ENCODE measurements at places on chromosomes 4 and X. TPM values are rescaled to one million over a fixed set of nuclear protein-coding genes. Genes with fewer than 3 reads are reported as not detected.

DNA sequence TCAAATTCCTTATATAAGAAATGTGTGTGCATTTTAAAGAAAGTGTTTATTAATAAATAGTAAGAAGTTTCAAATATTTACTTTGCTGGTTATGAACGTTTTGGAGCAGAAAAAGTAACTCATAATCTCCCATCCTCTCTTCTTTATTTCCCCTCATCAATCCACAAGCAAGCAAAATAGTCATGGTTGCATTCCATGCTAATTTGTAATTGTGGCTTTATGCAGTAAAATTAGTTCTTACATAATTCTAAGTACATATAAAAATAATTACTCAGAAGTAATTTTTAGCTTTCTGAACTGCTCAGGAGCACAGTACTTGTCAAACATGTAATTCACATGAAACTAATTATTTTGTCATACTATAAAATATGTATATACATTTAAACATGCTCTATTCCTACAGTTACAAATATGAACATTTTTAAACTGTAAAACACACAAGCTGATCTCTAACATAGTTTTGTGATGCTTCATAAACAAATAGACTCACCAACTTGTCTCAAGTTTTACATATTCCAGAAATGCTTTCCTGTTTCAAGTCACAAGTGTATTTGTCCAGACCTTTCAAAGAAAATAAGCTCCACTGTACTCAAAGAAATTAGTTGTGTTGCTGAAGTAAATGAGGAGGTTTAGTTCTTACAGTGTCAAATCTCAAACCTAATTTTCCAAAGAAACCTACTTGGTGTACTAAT, 218.9 kb downstream of the PABPC4L start:
- no peak overlapping the region for H3K4me3 ChIP-seq
- H3K27me3 ChIP-seq, result no peaks in the 10 kb centered on the region
- H3K27ac ChIP-seq, result no peak overlapping the region

DNA sequence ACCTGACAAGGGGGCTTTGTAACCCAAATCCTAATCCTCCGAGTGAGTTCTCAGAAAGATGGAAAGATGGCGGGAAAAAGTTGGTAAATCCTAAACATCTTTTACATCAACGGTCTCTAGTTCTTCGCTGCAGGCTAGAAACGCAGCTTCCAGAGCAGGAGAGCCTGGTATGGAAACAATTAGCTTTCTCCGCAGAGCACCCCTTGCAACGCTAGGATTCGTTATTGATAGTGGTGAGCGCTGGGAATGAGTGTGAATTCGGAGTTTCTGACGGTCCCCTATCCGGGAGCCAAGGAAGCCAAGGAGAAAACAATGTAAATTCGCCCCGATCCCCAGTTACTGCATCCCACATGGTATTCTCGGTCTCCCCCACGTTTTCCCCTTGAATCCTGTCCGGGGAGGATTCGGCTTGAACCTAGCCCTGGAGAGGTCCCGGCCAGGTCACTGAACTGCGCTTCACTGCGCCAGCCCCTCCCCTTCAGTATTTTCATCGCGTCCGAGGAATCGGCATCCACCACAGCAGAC, 4.7 kb upstream of the NEUROG2 start:
- no peaks in the 10 kb centered on the region for H3K36me3 ChIP-seq
- H3K27me3 ChIP-seq, result peaks cover 99% of the 10 kb centered on the region
- H3K27ac ChIP-seq, result no peak overlapping the region
- peaks cover 21% of the 10 kb centered on the region for H3K4me1 ChIP-seq

DNA sequence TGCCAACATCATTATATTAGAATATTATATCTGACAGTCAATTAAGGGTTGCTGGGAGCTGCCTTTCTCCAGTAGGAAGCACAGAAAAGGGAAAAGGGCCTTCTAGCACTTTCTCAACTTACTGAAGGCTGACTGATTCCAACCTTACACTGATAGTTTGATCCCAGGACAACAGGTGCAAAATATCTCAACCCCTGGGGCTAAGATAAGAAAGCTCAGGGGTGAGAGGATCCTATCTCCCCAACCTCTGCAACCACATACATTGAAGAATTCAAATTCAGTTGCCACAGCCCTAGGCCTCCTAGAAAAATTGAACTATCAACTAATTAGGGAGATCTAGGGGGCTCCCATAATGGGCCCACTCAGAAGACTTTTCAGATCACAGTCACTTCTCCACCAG, 179.1 kb upstream of the GPRIN3 start:
- H3K4me3 ChIP-seq, result no peak overlapping the region
- peaks cover 5% of the 10 kb centered on the region for H3K4me1 ChIP-seq
- no peaks in the 10 kb centered on the region for H3K27me3 ChIP-seq
- H3K27ac ChIP-seq, result no peak overlapping the region

DNA sequence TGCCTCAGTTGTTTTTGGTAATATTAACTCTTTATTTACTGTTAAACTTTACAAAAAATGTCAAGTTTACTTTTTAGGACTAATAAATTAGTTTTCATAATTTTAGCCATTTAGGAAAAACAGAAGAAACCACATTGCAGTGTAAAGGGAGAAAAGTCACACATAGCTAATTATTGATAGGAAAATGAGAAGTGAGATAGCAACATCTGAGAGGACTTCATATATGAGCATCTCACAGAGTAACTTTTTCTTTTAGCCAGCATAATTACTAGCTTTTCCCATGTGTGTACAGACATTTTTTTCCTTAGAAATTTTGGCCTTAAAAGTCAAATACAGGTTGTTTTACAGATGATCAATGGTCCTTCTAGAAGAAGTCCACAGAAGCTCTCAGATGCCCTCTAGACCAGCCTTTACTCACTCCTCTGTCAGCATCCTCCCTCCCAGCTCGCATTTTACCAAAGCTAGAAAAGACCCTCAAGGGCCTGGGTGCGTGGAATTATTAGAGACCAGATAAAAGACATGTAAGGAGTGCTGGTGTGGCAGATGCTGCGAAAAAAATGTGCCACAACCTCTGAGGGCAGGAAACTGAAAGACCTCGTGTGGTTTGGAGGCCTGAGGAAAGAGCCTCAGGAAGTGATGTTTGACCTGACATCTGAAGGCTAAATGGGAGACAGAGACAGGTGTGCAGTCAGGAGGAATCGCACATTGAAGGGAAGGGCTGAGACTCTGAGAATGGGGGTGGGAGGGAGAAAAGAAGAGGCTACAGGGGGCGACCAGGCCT, 156.9 kb downstream of the CBR4 start:
- no peak for DNase-seq
- no peaks in the 10 kb centered on the region for H3K27me3 ChIP-seq
- H3K4me1 ChIP-seq, result peaks cover 53% of the 10 kb centered on the region
- peaks cover 33% of the 10 kb centered on the region for H3K36me3 ChIP-seq

GRCh38 chr4:168319486-168320019, 1.0 kb upstream of the DDX60 start:
- no peaks in the 10 kb centered on the region for H3K27me3 ChIP-seq
- H3K27ac ChIP-seq, result peak overlapping the region; percentile 94
- H3K36me3 ChIP-seq, result no peaks in the 10 kb centered on the region
- DNase-seq, result no peak
- peak overlapping the region; percentile 90 for H3K4me3 ChIP-seq

The DRD5 gene
- not detected for total RNA-seq

DNA sequence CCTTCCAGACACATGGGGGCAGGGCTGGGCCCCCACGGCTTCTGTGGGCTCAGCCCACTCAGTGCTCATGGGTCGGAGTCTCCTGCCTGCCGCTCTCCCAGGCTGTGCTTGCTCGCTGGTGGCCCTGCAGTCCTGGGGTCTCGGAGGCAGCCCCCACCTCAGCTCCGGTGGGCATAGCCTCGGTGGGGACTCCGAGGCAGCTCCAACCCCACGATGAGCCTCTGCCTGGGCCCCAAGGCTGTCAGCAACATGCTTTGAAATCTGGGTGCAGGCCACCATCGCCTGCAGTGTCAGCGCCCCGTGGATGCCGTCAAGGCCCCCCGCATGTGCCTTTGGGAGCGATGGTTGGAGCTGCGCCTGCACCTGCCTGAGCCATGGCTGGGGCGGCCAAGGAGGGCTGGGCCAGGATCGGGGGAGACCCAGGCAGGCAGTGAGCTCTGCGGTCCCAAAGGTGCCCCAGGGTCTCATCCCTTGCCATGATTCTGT, 30.2 kb upstream of the SPON2 start:
- no peak overlapping the region for H3K4me3 ChIP-seq
- no peak overlapping the region for H3K27ac ChIP-seq
- DNase-seq, result no peak

The ETDA gene
- total RNA-seq, result not detected

- no peak for DNase-seq
- no peaks in the 10 kb centered on the region for H3K27me3 ChIP-seq
- H3K4me3 ChIP-seq, result peak overlapping the region; percentile 84
- no peaks in the 10 kb centered on the region for H3K36me3 ChIP-seq
These were observed 149.5 kb downstream of the MAML3 start for GRCh38 chr4:140004549-140004895.

GRCh38 chr4:38665551-38666411, 1.8 kb downstream of the KLF3 start:
- H3K27me3 ChIP-seq, result peaks cover 3% of the 10 kb centered on the region
- peaks cover 24% of the 10 kb centered on the region for H3K36me3 ChIP-seq
- no peak for DNase-seq
- H3K4me3 ChIP-seq, result peak overlapping the region; percentile 99
- peaks cover 43% of the 10 kb centered on the region for H3K4me1 ChIP-seq
- H3K27ac ChIP-seq, result peak overlapping the region; percentile 100

- H3K4me3 ChIP-seq, result no peak overlapping the region
- H3K4me1 ChIP-seq, result no peaks in the 10 kb centered on the region
- H3K36me3 ChIP-seq, result no peaks in the 10 kb centered on the region
- no peak overlapping the region for H3K27ac ChIP-seq
These were observed 991.6 kb downstream of the FAT4 start for GRCh38 chr4:126306152-126306869.

- peaks cover 13% of the 10 kb centered on the region for H3K4me1 ChIP-seq
- H3K27me3 ChIP-seq, result no peaks in the 10 kb centered on the region
- no peak overlapping the region for H3K4me3 ChIP-seq
- no peaks in the 10 kb centered on the region for H3K36me3 ChIP-seq
- no peak overlapping the region for H3K27ac ChIP-seq
- no peak for DNase-seq
These were observed 823.8 kb downstream of the CCSER1 start for GRCh38 chr4:90951037-90951436.

DNA sequence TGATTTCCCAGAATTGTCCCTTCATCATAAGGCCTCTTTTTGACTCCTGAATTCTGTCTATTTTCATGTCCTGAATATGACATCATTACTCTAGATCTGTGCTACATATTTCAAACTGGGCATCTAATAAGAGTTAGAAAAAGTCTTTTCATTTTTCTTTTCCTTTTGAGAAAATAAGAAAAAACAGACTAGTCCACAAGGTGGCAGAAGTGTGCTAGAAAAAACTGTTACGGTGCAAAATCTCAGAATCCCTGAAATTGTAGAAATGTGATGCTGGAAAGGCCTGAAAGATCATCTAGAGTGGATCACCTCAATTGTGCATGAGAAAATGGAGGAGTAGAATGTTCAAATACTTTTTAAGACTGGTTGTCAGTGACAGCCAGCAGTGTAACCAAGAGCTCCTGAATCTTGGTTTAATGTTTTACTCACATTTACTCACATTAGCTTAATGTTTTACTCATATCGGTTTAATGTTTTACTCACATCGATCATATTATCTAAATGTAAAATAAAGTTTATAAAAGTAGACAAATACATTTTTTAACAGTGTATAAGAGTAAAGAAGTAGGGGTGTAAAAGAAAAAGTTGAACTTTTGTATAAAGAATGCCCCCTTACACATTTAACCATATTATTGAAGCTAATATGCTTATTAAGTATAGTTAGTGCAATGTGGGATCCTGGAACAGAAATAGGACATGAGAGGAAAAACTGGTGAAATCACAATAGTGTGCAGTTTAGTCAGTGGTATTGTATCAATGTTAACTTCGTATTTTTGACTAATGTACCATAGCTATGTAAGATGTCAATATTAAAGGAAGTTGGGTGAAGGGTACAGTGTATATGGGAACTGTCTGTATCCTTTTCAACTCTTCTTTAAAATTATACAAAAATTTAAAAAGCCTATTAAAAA, 15.2 kb downstream of the ASB11 start:
- H3K4me1 ChIP-seq, result peaks cover 19% of the 10 kb centered on the region
- peak overlapping the region; percentile 10 for H3K27ac ChIP-seq
- H3K36me3 ChIP-seq, result no peaks in the 10 kb centered on the region
- no peaks in the 10 kb centered on the region for H3K27me3 ChIP-seq
- peak overlapping the region; percentile 16 for H3K4me3 ChIP-seq

- H3K27me3 ChIP-seq, result no peaks in the 10 kb centered on the region
- H3K27ac ChIP-seq, result no peak overlapping the region
- DNase-seq, result no peak
- peaks cover 16% of the 10 kb centered on the region for H3K4me1 ChIP-seq
These were observed 5.0 kb downstream of the TFDP3 start for GRCh38 chrX:133213117-133213516.

The CSAG2 gene
- total RNA-seq, result 0.40 TPM

DNA sequence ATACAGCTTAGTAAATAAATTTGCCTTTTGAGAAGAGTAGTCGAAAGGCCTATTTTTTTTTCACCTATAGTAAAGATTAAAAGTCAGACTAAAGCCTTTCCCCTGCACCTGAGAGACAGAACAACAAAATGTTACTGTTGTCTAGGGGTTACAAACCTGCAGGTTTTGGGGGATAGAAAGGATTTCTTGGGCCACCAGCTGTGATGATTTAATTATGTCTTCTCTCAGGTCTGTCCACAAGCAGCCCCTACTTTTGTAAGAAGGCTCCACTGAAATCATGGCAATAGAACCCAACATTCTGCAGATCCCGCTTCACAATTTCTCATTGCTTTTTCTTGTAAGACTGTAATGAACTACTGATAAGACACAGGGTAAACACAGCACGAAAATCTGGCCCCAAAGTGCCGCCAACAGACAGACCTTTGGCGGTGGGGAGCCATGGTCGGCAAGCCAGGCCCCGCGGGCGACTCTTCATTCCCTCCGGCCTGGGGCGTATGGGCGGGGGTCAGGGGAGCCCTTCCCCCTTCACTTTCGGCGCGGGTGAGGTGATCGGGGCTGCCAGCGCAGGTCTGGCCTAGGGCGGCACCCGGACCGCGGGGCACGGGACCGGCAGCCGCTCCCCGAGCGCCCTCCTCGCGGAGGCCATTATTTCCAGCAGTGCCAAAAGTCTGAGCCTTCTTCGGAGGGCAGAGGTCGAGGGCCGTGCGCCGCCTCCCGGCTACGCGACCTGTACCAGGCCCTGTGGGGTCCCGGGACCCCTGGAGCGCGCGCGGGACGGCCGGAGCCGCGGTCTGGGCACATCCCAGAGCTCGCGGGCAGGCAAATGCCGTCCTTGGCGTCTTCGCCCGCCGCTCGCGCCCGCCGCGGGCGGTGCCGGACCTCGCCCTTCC, 812 bp upstream of the KDM6A start:
- H3K27ac ChIP-seq, result peak overlapping the region; percentile 94
- H3K4me1 ChIP-seq, result no peaks in the 10 kb centered on the region
- peak overlapping the region; percentile 97 for H3K4me3 ChIP-seq
- no peaks in the 10 kb centered on the region for H3K27me3 ChIP-seq

The CWH43 gene
- not detected for total RNA-seq

The SPARCL1 gene
- total RNA-seq, result 0.38 TPM

Data from type B pancreatic cell (in vitro differentiated cells).